ENCODE measurements at places on chromosomes 3 and 15.

DNA sequence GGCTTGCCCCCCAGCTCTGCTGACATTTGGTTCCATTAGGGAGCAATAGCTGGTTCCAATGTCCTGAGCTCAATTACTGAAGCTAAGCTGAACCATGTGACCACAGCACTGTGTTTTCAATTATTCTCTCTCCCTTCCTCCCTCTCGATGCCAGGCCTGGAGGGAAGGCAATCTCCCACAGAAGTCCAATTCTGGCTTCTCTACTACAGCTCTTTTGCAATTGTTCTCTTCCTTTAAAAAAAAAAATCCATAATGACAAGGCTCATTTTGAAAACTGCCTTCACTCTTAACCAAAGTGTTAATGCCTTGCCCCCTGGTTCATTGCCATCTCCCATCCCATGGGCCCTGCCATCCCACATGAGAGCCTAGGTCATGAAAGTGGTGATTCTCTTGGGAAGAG, 24.8 kb downstream of the IL16 start:
- DNase-seq: no peak

DNA sequence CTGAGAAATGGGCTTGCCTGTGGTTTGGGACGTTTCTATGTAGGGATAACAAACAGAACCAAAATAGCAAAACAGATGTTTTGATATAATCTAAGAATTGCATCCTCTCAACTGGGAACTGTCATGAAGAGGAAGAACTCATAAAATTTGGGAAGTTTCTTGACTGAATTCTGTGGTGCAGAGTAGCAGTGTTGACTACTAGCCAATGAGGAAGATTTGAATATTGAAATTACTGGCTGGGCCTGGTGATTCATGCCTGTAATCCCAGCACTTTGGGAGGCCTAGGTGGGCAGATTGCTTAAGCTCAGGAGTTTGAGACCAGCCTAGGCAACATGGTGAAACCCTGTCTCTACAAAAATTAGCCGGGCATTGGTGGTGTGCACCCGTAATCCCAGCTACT, 42.2 kb downstream of the ZNF609 start:
- no peak for DNase-seq

DNA sequence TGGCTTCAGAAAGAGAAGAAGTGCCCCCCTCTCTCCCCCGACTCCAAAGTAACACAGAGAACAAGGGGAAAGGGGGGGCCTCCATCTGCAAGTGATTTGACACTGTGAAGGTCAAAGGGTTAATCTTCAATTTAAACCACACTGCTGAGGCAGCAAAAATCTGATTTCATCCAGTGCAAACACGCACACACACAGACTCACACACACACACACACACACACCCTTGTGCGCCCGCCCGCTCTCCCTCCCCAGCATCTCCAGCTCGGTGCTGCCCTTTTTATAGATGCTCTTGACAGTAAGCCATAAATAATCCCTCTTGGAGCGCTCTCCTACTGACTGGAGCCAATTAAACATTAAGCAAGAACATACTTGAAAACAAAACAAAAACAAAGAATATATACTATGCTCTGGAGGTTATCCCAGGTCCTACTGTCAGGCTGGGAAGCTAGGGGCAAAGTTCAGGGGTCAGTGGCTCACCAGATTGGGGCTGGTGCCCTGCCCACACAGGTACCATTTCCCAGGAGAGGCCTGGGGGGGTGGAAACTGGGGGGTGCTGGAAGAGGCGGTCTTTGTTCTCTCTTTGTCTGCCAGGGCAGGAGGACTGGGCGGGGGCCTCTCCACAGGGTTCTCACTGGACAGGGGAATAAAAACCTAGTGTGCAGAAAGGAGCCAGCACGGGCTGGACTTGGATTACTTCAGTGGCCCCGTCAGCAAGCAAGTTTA, 16.3 kb downstream of the BMF start:
- DNase-seq: no peak

DNA sequence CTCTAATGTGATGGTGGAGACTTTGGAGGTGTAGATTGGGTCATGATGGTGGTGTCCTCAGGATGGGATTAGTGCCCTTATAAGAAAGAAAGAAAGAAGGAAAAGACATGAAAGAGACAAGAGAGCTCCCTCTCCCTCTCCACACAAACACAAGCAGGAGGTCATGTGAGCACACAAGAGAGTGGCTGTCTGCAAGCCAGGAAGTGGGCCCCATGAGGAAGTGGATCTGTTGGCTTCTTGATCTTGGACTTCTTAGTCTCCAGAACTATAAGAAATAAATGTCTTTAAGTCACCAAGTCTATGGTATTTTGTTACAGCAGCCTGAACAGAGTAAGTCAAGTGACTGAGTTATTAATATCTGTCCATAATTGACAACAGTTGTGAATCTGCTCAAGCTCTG, 17.1 kb downstream of the IQCB1 start:
- no peak for DNase-seq

- no peak for DNase-seq
Observed at GRCh38 chr15:77350792-77351191, 69.1 kb downstream of the PEAK1 start.

GRCh38 chr15:95839367-95839782, 491.1 kb upstream of the NR2F2 start:
- DNase-seq: peak; percentile 13

GRCh38 chr15:55700876-55701275, 42.1 kb downstream of the PRTG start:
- no peak for DNase-seq

GRCh38 chr15:101450403-101451265, 38.9 kb downstream of the PCSK6 start:
- no peak for DNase-seq

DNA sequence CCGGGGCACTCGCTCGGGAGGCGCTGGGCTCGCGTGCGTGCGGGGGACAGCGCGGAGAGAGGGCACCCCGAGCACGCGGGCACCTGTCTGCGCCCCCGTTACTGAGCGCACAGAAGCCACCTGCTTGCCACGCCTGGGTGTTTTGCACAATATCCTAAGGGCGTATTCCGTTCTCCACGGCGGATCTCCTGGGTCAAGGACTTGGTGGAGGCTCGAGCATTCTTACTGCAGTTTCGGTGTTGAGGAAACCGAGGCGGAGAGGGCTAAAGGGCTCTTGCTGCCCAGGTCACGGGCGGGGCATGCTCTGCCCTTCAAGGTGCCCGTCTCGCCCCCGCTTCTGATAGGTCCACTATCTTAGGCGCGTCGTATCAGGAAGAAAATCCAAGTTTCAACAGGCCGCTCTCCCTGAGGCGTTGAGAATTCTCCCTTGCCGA, 526 bp downstream of the GPD1L start:
- DNase-seq: no peak

DNA sequence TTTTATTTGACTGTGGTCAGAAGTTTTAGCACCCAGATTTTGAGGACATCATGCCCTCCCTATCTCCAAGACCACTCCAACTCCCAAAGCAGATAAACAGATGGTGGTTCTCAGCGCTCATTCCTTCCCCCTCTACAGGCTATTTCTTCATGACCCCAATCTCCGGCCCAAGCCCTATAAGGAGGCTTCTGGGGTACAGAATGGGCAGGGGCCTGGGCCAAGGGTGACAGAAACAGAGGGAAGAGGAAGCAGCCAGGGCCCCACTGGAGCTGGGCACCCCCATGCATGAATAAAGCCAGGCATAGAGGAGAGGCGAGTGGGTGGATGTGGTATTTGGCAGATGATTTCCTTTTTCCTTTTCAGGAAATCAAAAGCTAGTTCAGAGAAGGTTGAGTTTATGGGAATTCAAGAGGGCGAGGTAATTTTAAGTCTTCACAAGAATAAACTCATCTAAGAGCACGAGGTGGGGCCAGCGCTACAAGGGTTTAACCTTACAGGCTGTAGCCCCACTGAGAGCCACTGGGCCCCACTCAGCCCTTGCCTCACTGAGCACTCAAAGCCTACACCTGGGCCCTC, 104.8 kb upstream of the HERC1 start:
- DNase-seq: no peak

DNA sequence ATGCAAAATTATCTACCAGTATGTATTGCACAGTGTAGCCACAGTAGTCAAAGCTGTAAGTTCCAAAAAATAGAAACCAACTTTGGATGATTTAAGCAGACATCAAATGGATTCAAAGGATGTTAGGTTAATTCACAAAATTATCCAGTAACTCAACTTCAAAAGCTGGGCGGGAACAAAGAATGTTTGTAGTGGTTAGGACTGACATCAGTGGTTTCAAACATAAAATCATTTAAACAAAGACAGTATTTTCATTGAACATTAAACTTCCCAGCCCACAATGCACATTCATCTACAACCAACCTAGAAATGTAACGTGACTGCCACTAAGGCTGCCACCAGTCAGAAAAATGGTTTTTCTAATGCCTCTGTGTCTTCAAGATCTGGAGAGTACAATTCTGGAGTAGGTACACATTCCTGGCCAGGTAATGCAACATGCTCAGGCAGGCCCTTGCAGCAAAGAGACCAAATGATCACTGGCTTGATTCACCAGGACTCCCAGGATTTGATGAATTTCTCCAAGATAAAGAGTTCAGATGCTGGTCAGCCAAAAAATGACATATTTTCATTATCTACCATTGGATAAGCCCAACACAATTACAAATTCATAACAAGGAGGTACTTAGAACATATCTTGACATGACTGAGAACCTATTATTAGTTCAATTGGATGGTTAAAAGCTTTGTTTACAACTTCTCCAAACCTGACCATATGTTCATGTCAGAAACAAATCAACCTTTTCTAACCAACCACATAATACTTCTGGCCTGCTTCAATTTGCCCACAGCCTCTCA, 189.8 kb upstream of the CNTN4 start:
- no peak for DNase-seq

GRCh38 chr3:41037651-41038334, 161.5 kb upstream of the CTNNB1 start:
- no peak for DNase-seq

GRCh38 chr3:46848271-46849044, 14.8 kb downstream of the MYL3 start:
- no peak for DNase-seq

- DNase-seq: no peak
Observed at GRCh38 chr15:66291816-66292570, 1.4 kb upstream of the DIS3L start.

GRCh38 chr3:165770781-165771180, 66.4 kb downstream of the BCHE start:
- no peak for DNase-seq

DNA sequence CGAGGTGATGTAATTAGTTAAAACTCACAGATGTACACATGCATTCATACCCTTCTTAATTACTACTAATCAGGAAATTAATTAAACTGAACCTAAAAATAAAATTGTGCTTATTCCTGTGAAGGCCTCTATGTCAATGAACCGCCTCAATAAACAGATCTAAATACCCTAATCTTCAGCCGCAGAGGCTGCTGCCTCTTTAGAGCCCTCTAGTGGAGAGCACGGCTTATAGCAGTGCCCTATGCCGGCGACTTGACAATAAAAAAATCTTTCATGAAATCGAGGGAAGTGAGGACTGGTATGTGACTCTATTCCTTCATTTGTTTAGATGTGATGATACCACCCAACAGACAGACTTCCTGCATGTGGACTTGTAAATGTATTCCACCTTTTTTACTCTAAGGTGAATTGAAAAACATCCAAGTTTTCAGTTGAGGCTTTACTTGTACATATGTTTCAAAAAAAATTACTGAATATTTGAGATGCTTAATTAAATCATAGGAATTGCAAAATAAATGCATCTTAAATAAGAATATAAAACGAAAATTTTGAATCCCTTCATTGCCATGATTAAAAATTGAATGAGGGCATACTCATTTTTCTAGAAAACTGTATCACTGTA, 8.3 kb upstream of the EPHA3 start:
- peak; percentile 28 for DNase-seq

- DNase-seq: no peak
Observed at GRCh38 chr3:88061746-88062145, 2.7 kb downstream of the ZNF654 start.

DNA sequence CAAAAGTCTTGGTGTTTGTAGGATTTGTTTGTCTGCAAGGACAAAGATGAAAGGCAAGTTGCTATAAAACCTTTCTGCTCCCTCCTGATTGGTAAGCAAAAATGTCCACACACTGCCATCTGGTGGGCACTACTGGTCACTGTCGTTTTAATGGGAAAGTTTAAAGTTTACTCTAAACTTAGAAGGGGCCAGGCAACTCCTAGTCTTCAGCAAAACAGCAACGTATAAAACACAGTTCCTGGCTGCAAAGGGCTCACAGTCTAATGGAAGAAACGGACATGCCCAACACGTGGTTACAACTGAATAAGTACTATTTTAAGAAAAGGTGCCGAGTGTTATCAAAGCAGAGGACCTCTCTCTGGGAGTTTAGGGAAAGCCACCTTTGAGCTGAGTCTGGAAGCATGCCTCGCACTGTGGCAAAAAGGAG, 23.7 kb upstream of the TPRG1 start:
- peak; percentile 74 for DNase-seq

- no peak for DNase-seq
Observed at GRCh38 chr15:88908123-88908522, 5.1 kb downstream of the MFGE8 start.

DNA sequence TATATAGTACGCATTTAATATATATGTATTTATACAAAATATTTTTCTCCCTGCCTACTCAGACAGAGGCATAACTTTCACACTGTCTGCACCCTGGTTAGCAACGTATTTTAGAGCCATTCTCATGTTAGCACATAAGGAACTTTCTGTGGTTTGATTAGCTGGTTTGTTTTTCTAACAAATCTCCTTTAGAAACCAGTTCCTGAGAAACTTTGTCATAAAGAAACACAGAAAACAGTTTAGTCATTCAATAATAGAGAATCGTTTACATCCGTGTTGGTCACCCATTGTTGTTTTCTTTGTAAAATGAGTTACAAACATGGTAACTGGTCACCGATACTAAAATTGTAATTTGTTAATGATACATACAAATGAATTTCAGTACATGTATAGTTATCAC, 5.9 kb upstream of the NGRN start:
- no peak for DNase-seq

- DNase-seq: no peak
Observed at GRCh38 chr3:156341332-156341731, 213.6 kb downstream of the SSR3 start.

DNA sequence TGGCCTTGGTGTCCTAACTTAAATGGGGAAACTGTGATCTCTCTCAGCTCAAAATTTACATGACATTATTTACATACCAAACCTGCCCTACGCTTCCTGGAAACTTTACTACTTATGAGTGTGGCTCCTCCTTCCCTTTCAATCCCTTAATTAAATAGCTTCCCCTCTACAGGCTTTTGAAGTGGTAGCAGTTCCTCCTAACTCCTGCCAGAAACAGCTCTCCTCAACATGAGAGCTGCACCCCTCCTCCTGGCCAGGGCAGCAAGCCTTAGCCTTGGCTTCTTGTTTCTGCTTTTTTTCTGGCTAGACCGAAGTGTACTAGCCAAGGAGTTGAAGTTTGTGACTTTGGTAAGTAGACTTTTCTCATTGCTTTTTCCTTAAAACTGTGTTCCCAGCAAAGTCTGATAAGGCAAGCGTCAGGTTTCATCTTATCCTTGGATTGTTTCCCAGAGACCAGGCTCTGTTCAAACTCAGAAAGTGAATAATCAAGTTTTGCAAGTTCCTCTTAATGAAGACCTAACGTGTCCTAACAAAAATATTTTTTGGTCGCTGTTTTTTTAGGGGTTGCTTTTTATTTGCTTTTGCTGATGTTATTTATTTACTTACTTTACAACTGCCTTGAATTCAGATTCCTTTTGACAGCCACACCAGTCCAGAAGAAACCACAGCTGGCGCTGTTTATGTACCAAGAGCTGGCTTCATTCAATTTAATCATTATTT, at the start of gene ACP3:
Gene ACP3, plus strand, starts transcription at position 179 of the 720 bp plus-strand sequence. Its CDS starts 50 bp downstream, at position 229.
- no peak for DNase-seq

Measured in CD4-positive, alpha-beta T cell treated with Interleukin-15 for 4 hours (primary cell).